ENCODE measurements at places on chromosomes 3 and 15.

- DNase-seq: no peak
Measured at GRCh38 chr3:88142094-88142624, 7.6 kb upstream of the C3orf38 start.

- DNase-seq: no peak
Measured at GRCh38 chr3:37229291-37229690, 54.9 kb upstream of the LRRFIP2 start.

- DNase-seq: no peak
Measured at GRCh38 chr15:32818758-32819447, 101.1 kb downstream of the GREM1 start.

DNA sequence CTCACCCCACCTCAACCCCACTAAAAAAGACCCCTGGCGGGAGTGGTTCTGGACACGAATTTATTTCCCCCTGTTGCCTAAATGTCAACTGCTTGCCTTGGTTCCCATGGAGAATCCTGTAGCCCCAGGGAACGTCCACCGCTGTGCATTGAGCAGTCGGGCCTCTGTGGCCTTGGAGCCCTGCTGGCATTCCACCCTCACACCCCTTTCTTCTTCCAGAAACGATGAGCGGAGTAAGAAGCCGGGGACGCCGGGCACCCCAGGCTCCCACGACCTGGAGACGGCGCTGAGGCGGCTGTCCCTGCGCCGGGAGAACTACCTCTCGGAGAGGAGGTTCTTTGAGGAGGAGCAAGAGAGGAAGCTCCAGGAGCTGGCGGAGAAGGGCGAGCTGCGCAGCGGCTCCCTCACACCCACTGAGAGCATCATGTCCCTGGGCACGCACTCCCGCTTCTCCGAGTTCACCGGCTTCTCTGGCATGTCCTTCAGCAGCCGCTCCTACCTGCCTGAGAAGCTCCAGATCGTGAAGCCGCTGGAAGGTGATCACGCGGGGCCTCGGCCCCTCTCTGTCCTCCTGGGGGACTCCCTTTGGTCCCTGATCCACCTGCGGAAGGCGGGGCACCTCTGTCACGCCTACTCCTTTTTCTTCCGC, 63.6 kb downstream of the CCK start:
- DNase-seq: no peak

DNA sequence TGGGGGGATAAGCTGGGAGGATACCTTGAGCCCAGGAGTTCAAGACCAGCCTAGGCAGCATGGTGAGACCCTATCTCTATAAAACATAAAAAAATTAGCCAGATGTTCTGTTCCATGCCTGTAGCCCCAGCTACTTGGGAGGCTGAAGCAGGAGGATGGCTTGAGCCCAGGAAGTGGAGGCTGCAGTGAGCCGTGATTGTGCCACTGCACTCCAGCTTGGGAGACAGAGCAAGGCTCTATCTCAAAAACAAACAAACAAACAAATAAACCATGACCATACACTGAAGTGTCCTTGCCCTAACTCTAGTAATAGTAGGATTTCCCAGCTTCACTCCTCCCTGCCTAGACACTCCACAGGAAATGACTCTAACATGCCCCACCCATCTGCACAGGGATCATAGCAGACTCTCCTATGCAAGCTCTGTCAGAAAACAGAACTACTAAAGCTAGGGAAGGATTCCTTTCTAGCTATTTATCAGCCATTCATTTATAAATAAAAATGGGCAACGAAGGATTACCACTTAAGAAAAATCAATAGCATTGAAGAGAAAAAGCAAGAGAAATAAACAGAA, 4.6 kb downstream of the ERICH6 start:
- no peak for DNase-seq

DNA sequence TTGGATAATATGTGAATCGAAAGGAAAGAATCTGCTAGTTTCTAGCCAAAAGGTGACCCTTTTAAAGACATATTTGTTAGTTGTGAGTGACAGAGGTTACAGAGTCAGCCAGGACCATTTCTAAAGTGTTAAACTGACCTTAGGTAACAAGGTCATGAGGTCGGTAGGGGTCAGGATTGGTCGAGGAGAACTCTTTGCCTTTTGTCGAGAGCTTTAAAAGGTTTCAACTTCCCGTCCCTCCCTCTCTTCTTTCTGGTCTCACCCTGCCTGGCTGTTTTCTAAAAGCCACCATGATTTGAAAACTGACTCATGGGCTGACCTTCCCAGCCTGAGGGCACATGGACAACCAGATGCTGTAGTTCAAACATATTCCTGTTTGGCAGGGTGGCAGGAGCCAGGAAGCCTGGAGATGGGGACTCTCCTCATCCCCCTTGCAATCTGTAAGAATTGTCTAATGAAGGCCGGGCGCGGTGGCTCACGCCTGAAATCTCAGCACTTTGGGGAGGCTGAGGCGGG, 25.8 kb upstream of the PRTG start:
- no peak for DNase-seq

GRCh38 chr15:45414215-45414885, 36.0 kb upstream of the GATM start:
- DNase-seq: no peak

- DNase-seq: no peak
Measured at GRCh38 chr15:47296881-47297280, 420.4 kb upstream of the SEMA6D start.

DNA sequence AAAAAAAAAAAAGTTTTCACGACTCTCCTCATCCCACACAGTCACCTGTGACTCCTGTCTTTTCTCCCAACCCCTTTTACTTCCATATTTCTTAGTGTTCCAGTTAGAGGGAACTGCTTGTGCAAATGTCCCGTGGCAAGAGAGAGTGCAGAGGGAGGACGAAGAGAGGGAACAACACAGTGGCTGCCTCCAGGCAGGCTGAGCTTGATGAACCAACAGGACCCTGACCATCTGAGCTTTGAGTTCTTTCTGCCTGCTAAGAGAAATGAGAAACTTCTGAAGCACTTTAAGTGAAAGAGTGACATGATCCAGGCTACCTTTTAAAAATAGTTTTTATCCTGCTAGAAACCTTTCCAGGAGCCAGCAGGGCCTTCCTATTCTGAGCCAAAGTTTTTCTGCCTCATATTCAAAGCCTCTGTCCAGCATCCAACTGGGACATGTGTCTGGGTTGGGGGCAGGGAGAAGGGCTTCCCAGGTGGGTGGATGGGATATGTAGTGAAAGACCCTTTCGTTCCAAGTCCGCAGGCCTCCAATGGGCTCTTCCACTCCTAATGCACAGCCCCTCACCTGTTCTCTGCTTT, 239.9 kb downstream of the OPA1 start:
- no peak for DNase-seq

- DNase-seq: no peak
Measured at GRCh38 chr3:117118604-117119003, 409.0 kb downstream of the TUSC7 start.

DNA sequence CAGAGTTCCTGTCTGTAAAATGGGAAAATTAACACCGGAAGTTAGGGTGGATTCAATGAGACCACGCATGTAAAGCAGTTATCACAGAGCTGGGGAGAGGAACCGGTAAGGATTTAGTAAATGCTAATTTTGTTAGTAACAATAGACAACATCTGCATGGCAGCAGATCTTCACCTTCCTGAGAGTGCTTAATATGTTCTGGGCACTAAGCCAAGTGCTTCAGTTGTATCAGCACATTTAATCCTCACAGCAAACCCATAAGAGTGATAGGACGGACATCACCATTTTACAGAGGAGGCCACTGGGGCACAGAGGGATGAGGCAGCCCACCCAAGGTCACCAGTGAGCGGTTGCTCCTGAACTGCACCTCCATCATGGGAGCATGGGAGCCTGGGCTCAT, 189.4 kb downstream of the WNT5A start:
- DNase-seq: no peak

DNA sequence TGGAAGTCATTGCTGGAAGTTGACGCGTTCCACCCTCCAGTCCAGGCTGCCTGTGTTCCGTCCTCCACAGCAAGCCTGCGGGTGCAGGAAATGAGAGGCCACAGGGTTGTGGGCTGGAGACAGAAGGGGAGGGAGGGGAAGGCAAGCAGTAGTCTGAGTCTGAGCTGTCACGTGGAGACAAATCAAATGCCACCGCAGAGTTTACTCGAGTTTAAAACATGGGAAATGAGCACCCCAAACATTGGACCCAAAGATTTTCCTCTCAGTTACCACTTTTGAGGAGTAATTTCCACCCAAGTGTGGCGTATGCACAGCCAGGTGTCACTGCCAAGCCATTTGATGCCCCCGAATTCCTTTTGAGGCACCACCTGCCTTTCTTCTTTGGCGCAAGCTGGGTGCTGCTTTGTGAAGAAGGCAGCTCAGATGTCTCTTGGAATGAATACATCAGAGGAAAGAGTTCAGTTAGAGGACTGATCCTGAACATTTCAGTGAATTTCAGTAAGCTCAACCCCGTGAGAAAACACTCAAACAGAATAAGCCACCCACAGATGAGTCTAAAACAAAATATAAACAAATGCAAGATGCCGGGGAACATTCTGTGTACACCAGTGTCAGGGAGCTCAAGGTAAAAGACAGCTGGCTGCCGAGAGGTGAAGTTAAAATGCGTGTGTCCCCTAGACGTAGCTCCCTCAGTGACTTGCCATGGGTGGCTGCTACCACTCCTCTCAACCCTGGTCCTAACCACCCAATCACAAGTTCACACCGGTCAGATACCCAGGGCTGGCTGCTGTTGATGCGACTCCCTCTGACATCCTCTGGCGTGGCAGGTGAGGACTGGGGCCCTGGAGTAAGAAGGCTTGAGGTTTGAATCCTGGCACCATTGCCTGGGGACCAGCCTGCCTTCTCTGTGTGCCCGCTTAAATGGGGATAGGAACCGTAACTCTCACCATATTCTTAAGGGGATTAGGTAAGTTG, 203.8 kb downstream of the UACA start:
- DNase-seq: peak; percentile 42

DNA sequence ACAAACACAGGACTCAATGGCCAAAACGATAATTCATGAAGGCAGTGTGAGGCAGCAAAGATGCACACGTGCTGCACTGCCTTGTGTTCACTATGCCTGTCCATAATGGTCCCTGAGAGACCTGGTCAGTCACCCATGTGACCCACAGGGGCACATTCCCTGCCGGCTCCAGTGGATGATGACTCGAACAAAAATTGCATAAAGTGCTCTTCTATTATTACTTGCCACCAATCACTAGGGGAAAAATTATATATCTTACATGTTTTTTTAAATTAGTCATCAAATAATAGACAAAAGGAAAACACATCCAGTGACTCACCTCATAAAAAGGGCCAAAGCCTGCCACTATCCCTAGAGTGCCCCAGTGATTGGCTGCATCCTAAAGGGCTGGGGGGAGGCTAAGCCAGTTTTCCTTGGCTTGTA, 47.5 kb downstream of the UBP1 start:
- no peak for DNase-seq

GRCh38 chr15:55255714-55256113, 33.9 kb downstream of the RAB27A start:
- no peak for DNase-seq

- no peak for DNase-seq
Measured at GRCh38 chr15:84638103-84638502, 16.0 kb downstream of the WDR73 start.

GRCh38 chr3:14539742-14540491, at the start of gene GRIP2:
Gene GRIP2, minus strand, starts transcription at chr3:14540342. Its CDS starts 34 bp downstream, at chr3:14540308.
- no peak for DNase-seq

- no peak for DNase-seq
Measured at GRCh38 chr3:179898024-179898423, 138.7 kb downstream of the PEX5L start.

- no peak for DNase-seq
Measured at GRCh38 chr15:57330619-57331340, 45.5 kb upstream of the CGNL1 start.

- DNase-seq: no peak
Measured at GRCh38 chr3:189797103-189797750, 166.0 kb downstream of the TP63 start.

GRCh38 chr3:48599077-48599501, 4.0 kb upstream of the COL7A1 start:
- no peak for DNase-seq

- no peak for DNase-seq
Measured at GRCh38 chr15:32840507-32841245, 122.9 kb downstream of the GREM1 start.

DNA sequence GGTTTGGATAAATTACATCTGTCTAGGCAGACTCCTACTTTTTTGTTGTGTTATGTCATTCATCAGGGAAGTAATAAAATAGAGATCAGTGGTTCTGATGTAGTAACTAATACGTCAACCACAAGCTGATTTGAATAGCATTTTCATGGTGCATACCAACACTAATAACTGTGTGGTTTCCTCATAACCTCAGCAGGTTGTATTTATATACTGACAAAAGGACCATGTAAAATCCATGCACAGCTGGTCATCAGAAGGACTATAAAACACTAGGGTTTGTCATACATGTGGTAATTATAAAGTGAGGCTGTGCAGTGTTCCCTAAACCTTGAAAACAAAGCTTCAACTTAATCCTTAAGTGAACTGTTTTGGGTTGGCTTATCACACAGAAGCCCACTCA, 216.8 kb upstream of the RBMS3 start:
- DNase-seq: no peak

DNA sequence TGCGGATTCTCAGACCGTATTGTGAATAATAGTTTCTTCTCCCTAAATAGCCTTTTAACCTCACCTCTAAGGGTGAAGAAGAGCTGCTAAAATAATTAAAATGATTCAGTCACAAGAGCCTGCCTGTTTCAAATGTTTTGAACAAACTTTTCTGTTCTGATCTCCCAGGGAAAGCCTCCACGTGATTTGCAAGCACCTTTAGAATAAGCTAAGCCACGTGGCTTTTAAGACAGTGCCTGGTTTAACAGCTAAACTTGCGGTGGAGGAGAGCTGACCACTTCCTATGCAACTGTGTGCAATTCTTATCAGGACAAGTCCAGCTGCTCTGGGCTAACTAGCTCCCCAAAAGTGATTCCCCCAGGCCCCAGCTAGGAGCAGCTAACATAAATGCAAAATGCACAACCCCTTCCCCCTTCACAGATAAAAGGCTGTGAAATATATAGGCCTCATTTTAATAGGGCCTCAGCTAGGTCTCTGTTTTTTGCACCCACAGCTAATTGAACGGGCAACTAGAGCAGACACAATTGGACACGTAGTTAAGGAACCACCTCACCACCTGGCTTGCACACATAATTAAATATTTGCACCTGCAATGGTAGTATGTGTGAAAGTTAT, 401.2 kb upstream of the NR2F2 start:
- DNase-seq: no peak

DNA sequence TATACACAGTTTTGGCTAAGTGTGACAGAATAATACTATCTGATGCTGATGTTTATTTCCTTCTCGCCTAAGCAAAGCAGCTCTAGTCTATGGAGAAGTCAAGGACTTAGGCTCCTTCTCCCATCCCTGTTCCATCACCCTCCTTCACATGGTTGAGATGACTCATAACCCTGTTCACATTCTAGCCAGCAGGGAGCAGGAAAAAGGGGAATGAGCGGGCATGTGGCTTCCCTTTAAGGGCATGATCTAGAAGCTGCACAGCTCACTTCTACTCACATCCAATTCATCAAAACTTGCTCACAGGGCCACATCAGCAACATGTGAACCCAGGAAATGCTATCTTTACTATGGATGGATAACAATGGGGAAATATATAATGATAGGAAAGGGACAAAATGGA, 40.9 kb downstream of the CBLB start:
- DNase-seq: no peak

- DNase-seq: peak; percentile 59
Measured at GRCh38 chr15:65318870-65319356, 14.4 kb downstream of the RNU5B-1 start.

- no peak for DNase-seq
Measured at GRCh38 chr15:80554560-80554959, 140.6 kb upstream of the ABHD17C start.
